Psoas muscle (tissue), 8 donors: ENCODE measurements at places on chromosomes 6 and 20. TPM values are rescaled to one million over a fixed set of nuclear protein-coding genes. Genes with fewer than 3 reads are reported as not detected.

Gene DLGAP4
- 97.3 TPM for total RNA-seq

Gene PPP1R14C
- 62.8 TPM for total RNA-seq

Gene HLA-DOA
- total RNA-seq = 1.2 TPM

Gene RGS17
- 0.26 TPM for total RNA-seq

Gene CST5
- total RNA-seq = not detected

Gene TRIM38
- 7.3 TPM for total RNA-seq

Gene PLTP
- 37.8 TPM for total RNA-seq

Gene MAPK13
- 0.92 TPM for total RNA-seq

Gene CCM2L
- total RNA-seq = 3.3 TPM

Gene PTCRA
- total RNA-seq = not detected

Gene TMEM244
- total RNA-seq = not detected

DNA sequence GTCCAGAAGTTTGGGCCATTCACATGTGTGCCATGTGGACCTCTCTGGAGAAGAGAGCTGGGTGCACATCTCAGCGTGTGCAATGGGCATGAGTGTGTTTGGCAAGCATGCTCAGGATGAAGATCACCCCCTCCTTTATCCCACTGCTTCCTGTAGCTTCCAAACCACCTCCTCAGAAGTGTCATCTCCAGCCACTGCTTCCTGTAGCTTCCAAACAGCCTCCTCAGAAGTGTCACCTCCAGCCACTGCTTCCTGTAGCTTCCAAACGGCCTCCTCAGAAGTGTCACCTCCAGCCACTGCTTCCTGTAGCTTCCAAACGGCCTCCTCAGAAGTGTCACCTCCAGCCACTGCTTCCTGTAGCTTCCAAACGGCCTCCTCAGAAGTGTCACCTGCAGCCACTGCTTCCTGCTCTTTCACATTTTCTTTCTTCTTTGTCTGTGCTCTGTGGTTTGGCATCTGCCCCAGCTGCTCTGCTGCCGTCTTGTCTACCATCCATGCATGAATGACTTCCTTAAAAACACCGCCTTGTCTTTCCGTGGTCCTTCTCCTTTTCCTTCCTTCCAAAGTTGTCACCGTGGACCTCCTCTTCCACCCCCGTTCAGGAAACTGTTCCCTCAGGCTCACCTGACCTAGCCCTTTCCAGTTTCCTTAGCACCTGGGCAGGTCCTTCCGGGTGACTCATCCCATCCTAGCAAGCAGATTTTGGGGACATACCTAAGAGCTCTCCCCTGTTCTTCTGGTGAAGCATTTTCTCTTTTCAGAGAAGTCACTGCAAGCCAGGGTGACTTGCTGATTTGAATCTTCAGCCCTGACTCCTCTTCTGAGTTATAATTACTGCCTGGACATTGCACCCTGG, 43.5 kb upstream of the TIAM2 start:
- H3K27ac ChIP-seq = no peak overlapping the region
- H3K4me3 ChIP-seq = no peak overlapping the region
- no peaks in the 10 kb centered on the region for H3K27me3 ChIP-seq
- H3K36me3 ChIP-seq = peaks cover 20% of the 10 kb centered on the region

DNA sequence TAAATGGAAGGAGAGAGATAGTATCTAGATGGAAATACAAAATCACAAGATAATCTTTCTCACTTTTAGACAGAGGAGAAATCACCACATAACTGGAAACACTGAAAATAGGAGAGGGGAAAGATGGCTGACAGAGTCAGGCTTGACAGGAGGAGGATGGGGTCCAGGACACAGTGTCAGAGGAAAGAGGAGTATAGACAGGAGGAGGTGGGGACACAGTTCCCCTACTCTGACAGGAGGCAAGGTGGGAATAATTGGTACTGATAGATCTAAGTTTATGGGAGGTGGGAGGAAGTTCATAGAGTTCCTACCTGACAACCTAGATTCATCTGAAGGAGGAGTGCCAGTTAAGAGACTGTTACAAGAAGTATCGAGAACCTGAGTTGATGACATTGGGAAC, 9.1 kb downstream of the GPR6 start:
- no peak for DNase-seq
- H3K36me3 ChIP-seq = no peaks in the 10 kb centered on the region
- no peak overlapping the region for H3K4me3 ChIP-seq
- no peaks in the 10 kb centered on the region for H3K27me3 ChIP-seq
- H3K27ac ChIP-seq = no peak overlapping the region

- H3K27me3 ChIP-seq = no peaks in the 10 kb centered on the region
- no peaks in the 10 kb centered on the region for H3K4me1 ChIP-seq
- H3K4me3 ChIP-seq = no peak overlapping the region
- H3K36me3 ChIP-seq = no peaks in the 10 kb centered on the region
These were observed 323.2 kb upstream of the MAN1A1 start for GRCh38 chr6:119672725-119673124.

- no peaks in the 10 kb centered on the region for H3K36me3 ChIP-seq
- H3K27ac ChIP-seq = no peak overlapping the region
- H3K4me3 ChIP-seq = no peak overlapping the region
- H3K27me3 ChIP-seq = no peaks in the 10 kb centered on the region
- no peak for DNase-seq
- no peaks in the 10 kb centered on the region for H3K4me1 ChIP-seq
These were observed 131.8 kb upstream of the MTHFD1L start for GRCh38 chr6:150733726-150734125.

DNA sequence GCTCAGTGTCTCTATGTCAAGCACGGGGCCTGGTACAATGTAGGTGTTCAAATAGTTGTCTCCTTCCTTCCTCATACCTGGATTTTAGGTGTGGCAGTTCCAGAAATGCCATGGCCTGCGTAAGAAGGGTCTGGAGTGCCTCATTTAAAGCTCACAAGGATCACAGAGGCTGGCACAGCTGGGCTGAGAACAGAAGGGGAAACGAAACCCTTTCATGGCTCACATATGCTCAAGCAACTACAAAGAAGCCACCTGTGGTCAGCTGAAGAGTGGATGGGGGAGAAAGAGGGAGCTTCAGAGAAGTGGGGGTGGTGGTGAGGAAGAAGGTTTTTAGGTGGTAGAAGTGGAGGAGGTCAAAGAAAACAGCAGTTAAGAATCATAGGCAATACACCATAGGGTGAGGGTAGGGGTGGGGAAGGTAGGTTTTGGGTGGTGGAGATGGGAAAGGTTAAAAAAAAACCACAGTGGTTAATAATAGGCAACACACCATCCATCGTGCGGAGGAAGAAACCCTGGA, 17.0 kb upstream of the TOP1 start:
- H3K36me3 ChIP-seq = no peaks in the 10 kb centered on the region
- H3K4me3 ChIP-seq = no peak overlapping the region
- no peak for DNase-seq
- no peaks in the 10 kb centered on the region for H3K4me1 ChIP-seq
- peaks cover 3% of the 10 kb centered on the region for H3K27me3 ChIP-seq

DNA sequence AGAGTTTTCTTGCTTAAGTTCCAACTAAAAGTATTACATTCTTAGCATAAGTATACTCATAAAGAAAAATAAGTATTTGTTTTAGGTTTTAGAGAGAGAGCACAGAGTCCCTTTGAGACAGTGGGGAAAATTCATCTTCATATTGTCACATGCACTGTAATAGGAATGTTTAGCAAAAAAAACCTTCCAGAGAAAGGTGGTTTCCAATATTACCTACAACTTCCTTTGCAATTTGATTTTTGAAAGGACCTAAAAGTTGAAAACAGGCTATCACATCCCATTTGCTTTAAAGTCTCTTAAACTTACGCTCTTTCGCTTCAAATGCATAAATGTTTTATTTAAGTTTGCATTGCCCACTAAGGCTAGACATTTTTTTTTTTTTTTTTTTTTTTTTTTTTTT, 86.4 kb downstream of the OPRM1 start:
- DNase-seq = no peak
- H3K4me3 ChIP-seq = no peak overlapping the region

GRCh38 chr6:26195924-26196845, 109.0 kb downstream of the HFE start:
- DNase-seq = no peak
- peak overlapping the region; percentile 67 for H3K4me3 ChIP-seq
- no peaks in the 10 kb centered on the region for H3K36me3 ChIP-seq
- H3K27ac ChIP-seq = peak overlapping the region; percentile 76
- peaks cover 32% of the 10 kb centered on the region for H3K27me3 ChIP-seq
- H3K4me1 ChIP-seq = peaks cover 8% of the 10 kb centered on the region

DNA sequence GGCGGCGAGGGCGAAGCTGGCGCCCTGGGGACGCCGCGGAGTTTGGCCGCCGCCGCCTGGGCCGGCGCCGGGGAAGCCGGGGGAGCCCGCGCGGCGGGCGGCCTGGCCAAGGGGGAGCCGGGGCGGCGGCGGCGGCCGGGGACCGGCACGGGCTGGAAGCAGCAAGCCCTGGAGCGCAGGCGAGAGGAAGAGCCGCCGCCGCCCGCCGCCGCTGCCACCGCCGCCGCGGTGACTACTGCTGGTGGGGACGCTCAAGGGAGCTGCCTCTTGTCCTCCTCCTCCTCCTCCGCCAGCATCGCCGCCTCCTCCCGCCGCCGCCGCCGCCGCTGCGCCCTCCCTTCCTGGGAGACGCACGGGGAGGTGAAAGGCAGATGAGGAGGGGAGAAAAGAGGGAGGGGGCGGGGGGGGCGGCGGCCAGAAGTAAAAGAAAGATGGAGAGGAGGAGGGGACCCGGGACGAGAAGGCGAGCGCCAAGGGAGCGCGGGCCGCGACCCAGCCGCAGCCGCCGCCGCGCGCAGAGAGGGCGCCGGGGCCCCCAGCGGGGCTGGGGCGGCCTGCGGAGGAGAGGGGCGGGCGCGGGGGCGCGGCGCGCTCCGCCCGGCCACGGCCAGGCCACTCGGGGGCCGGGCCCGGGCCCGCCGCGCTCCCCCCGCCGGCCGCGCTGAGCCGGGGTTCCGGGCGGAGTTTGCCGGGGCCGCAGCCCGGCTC, 846 bp downstream of the PDE10A start:
- H3K4me3 ChIP-seq = peak overlapping the region; percentile 71
- H3K36me3 ChIP-seq = no peaks in the 10 kb centered on the region
- no peak overlapping the region for H3K27ac ChIP-seq
- no peaks in the 10 kb centered on the region for H3K27me3 ChIP-seq

- peaks cover 49% of the 10 kb centered on the region for H3K27me3 ChIP-seq
- H3K36me3 ChIP-seq = no peaks in the 10 kb centered on the region
- DNase-seq = peak; percentile 85
- no peak overlapping the region for H3K4me3 ChIP-seq
These were observed 4.9 kb upstream of the CD24 start for GRCh38 chr6:106979435-106979884.

GRCh38 chr6:160254467-160255312, 3.9 kb downstream of the SLC22A2 start:
- no peak overlapping the region for H3K27ac ChIP-seq
- H3K4me1 ChIP-seq = no peaks in the 10 kb centered on the region
- no peak overlapping the region for H3K4me3 ChIP-seq
- no peaks in the 10 kb centered on the region for H3K27me3 ChIP-seq
- DNase-seq = no peak
- no peaks in the 10 kb centered on the region for H3K36me3 ChIP-seq

- H3K27ac ChIP-seq = no peak overlapping the region
- H3K4me1 ChIP-seq = no peaks in the 10 kb centered on the region
- no peak for DNase-seq
- no peaks in the 10 kb centered on the region for H3K36me3 ChIP-seq
- peaks cover 2% of the 10 kb centered on the region for H3K27me3 ChIP-seq
- peak overlapping the region; percentile 50 for H3K4me3 ChIP-seq
These were observed 12.2 kb downstream of the SLC35F1 start for GRCh38 chr6:117919275-117919674.

DNA sequence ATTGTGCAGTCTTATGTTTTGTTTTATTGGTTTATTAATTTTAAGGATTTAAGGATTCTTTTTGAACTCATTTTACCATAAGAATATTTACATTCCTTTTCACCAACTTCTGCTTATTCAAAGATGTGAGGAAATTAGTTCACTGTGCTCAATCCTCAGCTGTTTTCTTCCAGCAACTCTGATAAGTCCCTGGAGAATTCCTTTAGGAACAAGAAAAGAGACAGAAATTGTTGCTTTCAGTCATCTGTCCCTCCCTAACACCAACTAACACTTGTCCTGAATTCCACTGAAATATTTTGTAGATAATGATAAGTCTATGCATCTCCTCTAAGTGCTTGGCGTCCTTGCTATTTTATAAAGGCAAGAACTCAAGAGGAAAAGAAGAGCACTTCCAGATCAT, 334.8 kb upstream of the MARCKS start:
- H3K4me1 ChIP-seq = no peaks in the 10 kb centered on the region
- no peaks in the 10 kb centered on the region for H3K36me3 ChIP-seq
- no peaks in the 10 kb centered on the region for H3K27me3 ChIP-seq
- no peak overlapping the region for H3K27ac ChIP-seq
- no peak overlapping the region for H3K4me3 ChIP-seq
- no peak for DNase-seq
